H1 (cell line): ENCODE measurements at places on chromosomes 13 and 19. TPM values are rescaled to one million over a fixed set of nuclear protein-coding genes. Genes with fewer than 3 reads are reported as not detected.

NOVA2 gene
- polyA plus RNA-seq, result 3.2 and 4.5 TPM in 2 replicates

ZNF575 gene
- 0.05 and 0.16 TPM in 2 replicates for polyA plus RNA-seq

GRCh38 chr19:33429891-33430673 is 56.6 kb downstream of the CEBPG start:
- DNase-seq, result no peak

- no peak for DNase-seq
These were observed 703 bp downstream of the SLC17A7 start for GRCh38 chr19:49440439-49441209.

DNA sequence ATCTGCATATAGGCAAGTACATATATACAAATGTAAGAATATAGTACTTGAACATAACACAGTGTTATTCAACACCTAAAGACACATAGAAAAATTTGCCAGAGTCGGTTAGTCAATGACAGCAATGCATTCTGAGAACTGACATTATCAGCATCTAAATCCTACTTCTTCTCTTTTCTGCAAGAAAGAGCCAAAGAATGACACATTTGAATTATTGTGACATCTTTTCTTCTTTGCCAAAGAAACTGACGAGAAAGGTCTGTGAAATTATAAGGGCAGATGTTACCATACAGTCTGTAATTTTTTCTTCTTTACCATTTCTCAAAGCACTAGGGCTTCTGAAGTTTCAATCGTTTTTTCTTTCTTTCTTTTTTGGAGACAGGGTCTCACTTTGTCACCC is 350.9 kb upstream of the NBEA start:
- DNase-seq, result no peak

DNA sequence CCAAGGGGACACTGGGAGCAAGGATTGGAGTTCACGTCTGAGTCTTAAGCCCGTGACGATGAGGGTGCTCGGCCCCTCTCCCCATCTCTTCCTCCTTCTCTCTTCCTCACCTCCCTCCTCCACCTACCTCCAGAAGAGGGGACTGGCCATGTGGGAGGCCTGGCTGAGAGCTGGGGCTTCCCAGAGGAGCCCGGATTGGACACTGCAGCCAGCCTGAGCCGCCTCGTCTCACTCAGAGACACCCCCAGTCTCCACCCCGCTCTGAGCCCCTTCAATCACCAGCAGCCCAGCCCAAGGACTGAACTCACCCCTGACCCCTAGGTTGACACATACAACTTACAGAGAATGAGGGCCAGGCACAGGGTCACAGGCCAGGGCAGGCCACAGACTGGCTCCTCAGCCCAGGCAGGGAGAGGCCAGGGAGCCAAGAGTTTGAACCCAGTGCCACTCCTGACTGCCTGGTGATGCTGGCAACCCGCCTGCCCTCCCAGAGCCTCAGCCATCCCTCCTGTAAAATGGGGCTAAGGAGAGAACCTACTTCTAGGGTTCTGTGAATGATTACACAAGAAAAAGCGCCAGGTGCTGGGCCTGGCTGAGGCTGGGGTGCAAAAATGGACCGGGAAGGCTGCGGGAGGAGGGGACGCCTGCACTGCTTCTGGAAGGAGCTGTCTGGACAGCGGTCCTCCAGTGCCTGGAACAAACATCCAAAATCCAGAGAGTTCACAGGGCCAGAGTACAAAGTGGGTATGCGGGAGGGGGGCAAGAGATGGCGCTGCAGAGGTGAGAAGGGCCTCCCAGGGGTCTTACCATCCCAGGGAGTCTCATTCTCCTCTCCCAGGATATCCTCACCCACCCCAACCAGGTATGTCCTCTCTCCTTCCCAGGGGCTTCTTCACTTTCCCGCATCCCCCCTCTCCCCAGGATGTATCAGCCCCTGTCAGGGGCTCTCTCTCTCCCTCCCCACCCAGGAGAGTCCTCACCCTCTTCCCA is 1.1 kb downstream of the CD79A start:
- peak; percentile 42 for DNase-seq

DNA sequence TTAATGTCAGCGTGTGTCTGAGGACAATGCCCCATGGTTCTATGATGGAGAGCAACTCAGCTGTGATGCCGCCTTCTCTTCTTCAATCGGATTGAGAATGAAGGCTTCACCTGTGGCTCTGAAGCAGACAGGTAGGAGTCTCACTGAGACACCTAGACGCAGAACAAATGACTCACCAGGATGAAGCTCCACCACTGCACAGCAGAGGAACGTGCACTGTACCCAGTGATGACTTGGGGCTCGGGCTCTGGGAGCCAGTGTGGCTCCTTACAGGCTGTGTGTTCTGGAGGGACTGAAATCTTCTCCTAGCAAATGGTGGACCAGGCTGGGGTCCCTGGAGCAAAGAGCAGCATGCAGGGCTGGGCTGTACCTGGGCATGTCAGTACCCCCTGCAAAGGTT is 44.0 kb downstream of the CCDC70 start:
- no peak for DNase-seq

DNA sequence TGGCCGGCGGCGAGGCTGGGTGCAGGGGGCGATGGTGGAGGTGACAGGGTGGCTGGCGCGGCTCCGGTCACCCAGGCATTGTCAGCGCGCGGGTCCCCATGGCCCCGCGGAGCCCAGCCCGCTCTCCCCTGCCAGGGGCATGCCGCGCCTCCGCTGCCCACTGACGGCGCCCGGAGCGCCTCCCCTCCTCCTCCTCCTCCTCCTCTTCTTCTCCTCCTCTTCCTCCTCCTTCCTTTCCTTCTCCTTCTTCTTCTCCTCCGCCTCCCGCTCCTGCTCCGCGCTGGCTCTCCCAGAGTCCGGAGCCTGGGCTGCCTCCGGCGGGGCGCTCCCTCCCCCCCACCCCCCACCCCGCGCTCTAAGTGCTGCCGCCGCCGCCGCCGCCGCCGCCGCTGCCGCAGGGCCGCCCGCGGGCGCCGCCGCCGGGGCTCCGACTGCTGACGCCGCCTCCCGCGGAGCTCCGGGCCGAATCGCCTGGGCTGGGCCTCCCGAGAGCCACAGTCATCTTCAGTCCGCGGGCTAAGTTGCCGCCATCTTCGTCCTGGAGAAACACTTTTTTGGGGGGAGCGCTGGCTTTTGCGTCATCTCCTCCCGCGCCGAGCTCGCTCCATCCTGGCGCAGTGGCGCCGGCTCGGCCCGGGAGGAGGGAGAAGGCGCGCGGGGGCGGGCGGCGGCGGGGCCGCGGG is 348.3 kb downstream of the LIG4 start:
- peak; percentile 63 for DNase-seq

GRCh38 chr19:12035220-12036172 is at the start of gene ZNF433:
TSS of gene ZNF433 (minus strand) at chr19:12035679. CDS start at chr19:12035539, 140 bp downstream.
- DNase-seq, result peak; percentile 76

DNA sequence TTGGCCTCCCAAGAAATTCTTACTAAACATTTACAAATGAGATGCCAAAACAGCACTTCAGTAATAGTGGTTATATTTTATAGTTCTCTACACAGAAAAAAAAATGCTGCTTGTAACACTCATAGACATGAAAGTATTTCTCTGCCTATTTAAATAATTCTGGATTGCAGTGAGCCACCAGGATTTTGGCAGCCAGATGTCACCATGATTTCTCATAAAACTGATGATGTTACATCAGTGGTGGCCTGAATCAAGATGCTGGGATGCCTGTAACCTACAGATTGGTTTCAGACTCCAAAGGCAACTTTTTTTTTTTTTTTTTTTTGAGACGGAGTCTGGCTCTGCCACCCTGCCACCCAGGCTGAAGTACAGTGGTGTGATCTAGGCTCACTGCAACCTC is 2.7 kb upstream of the CAPS start:
- no peak for DNase-seq

DNA sequence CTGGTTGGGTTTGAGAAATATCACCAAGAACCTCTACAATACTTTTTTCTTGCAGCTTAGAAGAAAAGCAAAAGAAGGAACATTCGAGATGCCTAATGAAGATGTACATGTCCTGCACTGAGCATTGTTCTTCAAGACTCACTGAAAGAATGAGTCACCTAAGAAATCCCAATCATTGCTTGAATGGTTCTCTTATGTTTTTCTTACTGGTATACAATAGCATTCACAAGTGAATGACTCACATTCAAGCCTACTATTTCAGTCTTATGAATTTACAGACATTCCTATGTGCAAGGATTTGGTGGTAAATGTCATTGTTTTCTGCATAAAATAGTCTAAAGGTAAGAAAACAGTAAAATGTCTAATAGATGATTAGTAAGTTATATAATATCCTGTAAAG is 594.6 kb downstream of the PCDH9 start:
- DNase-seq, result no peak

GRCh38 chr13:33134213-33134612 is 118.0 kb downstream of the KL start:
- DNase-seq, result no peak

- DNase-seq, result no peak
These were observed 457.2 kb downstream of the IRS2 start for GRCh38 chr13:109329175-109329574.
